Keratinocyte (primary cell): ENCODE measurements at places on chromosomes 6 and 20.

- peak; percentile 82 for DNase-seq
Observed at GRCh38 chr20:10578607-10579006, 95.2 kb downstream of the JAG1 start.

- DNase-seq: no peak
Observed at GRCh38 chr6:42340511-42340910, 111.2 kb downstream of the TRERF1 start.

DNA sequence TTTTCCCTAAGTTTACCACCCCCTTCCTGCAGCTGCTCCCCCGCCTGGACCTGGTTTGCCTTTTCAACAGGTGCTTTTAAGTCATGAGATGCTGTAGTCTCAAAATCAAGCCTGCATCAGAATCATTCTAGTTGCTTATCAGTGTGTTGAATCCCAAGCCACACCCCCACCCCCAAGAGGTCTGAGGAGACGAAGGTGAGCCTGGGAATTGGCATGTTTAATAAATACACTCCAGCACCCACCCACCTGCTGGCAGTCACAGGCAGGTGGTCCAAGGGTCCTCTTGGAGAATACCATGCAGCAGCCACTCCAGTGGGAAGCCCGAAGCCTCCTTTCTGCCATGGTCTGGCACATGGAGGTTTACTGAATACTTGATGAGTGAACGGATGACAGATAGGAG, 1.1 kb upstream of the ADIG start:
- no peak for DNase-seq

DNA sequence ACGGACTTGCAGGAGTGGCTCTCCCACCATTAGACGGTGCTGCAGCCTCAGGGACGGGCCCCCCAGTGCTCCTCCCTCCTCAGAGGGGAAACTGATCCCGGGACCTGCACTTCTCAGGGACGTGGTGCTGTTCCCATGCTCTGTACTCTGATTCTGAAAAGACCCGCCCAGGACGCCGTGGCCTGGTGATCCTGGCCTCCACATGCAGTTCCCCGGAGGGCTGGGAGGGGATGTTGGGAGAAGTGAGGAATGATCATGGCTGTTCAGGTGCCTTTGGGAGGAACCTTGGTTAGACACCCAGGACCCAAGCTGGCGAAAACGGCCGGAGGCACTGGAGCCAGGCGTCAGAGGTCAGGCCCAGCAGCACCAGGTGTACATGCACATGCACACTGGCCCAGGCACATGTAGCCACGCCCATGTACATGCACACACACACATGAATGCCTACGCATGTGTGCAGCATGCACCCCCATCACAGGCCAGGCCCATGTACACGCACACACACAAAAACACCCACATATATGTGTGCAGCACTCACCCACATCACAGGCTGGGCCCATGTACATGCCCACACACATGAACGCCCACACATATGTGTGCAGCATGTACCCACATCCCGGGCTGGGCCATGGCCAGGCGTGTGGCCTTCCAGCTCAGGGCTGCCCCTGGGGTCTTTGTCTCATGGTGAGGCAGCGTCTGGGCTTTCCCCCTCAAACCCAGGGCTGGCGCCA, 52.6 kb upstream of the DACT2 start:
- DNase-seq: no peak

DNA sequence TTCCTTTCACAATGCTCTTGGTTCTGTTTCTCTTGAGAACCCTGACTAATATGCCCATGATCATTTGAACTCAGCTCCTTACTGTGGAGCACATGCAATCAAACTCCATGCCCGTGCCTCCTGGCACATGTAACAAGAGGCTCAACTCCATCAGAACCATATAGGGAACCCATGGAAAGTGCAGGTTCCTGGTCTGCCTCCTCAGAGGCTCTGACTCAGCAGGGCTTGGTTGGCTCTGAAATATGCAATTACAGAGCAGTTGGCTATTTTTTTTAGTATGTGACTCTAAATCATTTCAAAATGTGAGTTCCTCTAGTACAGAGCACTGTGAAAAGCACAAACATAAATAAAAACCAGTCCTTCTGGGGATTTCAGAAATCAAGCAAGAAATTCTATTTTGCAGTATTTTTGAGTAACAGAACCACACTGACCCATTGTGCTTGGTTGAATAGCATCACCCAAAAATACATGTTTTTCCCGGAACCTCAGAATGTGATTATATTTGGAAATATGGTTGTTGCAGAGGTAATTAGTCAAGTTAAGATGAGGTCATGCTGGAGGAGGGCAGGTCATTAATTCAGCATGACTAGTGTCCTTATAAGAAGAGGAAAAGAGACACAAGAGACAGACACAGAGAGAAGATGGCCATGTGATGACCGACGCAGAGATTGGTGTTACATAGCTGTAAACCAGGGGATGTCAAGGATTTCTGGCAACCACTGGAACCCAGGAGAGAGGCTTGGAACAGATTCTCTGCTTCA, 13.2 kb upstream of the MAP3K4 start:
- DNase-seq: no peak

DNA sequence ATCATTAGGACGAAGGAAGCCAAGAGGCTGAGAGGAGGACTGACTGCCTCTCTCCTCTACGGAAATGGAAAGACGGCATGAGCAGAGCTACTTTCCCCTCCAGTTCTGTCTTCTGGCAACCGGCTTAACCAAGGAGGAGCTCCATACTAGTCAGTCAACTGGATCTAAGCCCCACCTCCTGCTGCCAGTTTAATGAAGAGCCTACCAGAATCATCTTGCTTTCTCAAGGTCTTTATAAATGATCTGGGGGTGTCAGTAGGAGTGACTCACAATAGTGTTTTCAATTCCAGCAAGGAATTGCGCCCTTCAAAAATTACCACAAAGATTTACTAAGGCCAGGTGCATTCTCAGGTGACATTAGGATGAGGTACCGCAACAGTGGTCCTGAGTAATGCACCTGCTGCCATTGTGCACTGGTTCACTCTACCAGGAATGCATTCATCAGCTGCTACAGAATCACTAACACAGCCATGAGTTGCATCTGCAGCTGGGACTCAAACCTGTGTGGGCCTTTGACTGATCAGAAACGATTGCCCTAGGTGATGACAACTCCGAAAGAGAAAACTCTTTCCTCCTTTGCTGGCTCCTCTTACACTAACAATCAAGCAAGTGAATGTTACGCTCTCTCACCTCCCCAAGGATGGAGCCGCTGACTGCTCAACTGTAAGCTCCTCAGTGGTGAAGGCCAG, 2.8 kb downstream of the UQCC2 start:
- no peak for DNase-seq
